Activated CD8-positive, alpha-beta memory T cell treated with anti-CD3 and anti-CD28 coated beads for 48 hours (primary cell): ENCODE measurements at places on chromosomes 7 and 10.

GRCh38 chr7:54978364-54979116, 40.3 kb upstream of the EGFR start:
- DNase-seq: no peak

DNA sequence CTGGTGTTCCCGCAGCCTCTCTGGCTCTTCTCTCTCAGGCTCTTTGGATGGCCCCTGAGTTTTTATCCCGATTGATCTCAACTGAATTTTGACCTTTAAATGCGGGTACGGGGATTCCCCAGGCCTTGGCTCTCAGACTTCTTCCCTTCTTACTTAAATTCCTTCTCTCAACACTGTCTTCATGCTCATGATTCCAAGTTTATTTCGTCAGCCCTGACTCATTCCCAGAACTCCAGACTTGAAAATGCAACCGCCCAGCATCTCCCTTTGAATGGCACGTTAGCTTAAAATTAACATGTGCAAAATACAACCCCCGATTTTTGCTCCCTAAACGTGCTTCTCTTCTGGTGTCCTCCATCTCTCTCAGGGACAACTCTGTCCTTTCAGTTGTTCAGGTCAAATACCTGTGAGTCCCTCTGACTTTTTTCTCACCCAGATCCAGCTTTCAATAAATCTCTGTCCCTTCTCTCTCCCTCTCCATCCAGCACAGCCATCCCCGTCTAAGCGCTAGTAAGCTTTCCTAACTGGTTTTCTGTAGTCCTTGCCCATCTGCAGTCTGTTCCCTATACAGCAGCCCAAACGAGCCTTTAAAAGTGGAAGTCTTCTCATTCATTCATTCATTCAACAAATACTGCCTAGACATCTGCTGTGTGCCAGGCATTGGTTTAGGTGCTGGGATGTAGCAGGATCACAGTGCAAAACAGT, 7.1 kb downstream of the HECW1 start:
- DNase-seq: no peak

DNA sequence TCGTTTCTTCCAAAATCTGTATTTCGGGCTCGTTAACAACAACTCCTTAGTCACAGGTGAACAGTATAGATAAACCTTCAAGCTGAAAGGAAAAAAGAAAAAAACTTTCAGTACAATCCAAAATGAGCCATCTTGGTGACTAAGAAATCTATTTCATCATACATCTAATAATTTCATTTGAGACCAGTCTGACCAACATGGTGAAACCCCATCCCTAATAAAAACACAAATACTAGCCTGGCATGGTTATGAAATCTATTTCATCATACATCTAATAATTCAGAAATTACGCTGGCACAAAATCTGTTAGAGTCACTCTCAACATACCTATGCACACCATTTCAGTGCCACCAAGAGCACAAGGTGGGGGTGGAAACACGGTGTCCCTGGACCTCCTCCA, 8.8 kb downstream of the DCLRE1C start:
- DNase-seq: no peak

DNA sequence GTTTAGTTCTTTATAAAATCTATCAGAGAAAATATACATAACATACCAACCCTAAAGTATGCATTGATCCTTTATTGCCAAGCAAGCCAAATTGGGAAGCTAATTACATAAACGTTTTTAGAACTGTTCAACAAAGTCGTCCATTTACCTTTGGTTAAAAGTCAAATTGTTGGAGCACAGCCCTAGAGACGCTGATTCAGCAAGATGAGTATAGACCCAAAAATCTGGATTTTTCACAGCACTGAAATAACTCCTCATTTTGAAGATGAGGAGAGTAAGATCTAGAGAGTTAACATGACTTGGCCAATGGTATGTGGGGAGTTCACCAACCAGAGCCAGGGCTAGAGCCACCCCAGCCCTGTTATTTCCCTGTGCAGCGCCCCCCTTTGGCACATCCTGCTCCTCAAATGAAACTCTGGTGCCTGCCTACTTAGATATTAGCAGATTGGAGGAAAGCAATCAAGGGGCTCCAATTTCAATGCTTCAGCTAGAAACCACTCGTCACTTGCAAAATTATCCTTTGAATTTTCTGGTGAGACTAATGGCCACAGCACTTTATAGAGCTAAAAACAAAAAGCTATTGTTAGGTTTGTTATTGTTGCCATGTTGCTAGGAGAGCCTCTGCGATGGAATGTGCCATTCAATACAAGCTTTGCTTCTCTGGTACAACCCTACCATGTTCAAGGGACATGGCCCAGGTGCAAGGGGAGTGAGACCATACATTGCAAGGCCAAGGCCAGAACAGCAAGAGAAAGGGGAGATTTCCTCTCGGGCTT, 132.6 kb upstream of the ZEB1 start:
- no peak for DNase-seq

- no peak for DNase-seq
These were observed 12.7 kb downstream of the SHH start for GRCh38 chr7:155799514-155799913.

DNA sequence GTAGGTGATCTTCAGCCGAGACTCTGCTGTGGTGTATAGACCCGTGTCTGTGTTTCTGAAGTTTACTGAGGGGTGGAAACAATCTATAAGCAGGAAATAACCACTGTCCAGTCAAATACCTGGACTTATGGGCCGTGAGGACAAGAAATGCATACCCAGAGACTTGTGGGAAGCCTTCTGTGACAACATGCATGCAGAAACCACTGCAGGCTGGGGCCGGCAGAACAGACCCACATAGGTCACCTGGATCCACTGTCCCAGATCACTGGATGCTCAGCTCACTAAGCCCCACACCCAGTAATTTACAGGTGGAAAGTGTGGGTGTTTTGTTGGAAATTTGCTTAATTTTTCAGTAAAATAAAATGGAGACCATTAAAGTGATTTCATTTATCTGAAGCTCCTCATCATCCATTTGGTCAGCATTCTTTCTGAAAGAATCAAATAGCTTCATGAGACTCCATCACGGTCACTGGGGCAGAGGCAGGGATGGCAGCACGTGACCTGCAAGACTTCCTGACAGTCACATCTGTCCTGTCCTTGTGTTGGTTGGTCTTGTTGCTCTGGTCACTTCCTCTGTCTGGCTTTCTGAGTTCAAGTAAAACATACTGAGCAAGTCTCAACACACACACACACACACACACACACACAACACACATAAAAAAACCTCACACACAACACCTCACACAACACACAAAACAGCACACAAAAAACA, 108.3 kb downstream of the TNS3 start:
- no peak for DNase-seq

DNA sequence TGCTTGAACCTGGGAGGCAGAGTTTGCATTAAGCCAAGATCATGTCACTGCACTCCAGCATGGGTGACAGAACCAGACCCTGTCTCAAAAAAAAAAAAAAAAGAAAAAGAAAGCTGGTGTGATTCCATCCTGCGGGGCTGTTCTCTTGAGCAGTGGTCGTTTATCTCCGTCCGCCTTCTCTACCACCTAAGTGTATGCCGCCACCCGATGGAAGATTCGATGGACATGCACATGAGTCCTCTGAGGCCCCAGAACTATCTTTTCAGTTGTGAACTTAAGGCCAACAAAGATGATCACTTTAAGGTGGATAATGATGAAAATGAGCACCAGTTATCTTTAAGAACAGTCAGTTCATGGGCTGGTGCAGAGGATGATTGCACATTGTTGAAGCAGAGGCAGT, 65.7 kb downstream of the ABRAXAS2 start:
- no peak for DNase-seq

- DNase-seq: no peak
These were observed 29.4 kb upstream of the TNRC18 start for GRCh38 chr7:5452937-5453540.

DNA sequence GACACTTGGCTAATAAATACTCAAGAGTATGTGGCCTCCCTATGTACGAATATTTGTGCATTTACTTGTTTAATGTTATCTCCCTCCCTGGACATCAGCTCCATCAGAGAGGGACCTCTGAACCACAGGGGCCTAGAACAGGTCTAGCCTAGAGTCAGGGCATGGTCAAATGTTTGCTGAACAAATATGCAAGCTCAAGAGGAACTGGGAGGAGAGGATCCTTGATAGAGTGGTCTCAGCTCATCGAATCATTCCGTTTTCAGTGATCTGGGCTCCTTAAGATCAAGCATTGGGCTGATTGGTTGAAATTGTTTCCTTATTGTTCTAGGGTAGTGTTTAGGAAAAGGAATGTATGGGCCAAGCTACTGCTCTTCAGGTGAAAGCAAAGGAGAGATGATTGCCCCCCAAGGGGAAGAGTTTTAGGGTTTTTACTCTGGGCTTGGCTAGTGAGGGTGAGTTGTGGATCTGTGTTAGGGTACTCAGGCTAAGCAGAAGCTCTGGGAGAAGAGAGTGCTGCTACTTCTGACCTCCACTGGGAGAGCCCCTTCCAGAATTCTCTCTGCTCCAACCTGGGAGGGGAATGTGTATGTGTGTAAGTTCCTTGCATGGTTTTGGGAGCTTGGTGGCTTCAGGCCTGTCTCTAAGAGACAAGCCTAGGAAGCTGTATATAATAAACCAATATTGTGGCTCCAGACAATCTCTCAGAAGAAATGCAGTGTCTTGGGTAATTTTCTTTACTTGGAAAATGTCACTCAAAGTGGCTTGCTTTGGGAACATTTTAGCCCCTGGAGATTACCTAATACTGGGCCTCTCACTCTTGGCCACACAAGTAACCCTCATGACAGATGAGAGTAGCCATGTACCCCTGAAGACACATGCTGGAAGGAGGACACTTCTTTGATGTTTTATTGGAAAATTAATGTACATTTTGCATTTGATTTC, 110.0 kb downstream of the EMX2 start:
- no peak for DNase-seq

GRCh38 chr10:12849319-12850181, 152.0 kb downstream of the CCDC3 start:
- no peak for DNase-seq

DNA sequence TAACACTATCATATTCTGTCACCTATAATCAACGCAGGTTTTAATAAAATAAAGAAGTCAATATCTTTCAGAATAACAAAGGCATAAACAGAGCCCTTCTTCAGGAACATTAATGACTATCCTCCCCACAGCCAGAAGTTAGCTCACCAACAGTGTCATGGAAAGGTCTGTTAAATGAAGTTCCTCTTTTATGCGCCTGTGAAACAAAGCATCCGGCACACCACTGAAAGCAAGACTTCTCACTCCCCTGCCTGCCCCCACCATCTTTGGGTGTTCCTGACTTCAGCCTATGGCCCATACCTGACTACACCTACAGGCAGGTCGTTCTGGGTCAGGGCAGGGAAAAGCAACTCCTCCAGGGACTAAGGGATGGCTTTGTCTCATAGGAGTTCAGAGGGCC, 205.4 kb downstream of the FANK1 start:
- DNase-seq: no peak

DNA sequence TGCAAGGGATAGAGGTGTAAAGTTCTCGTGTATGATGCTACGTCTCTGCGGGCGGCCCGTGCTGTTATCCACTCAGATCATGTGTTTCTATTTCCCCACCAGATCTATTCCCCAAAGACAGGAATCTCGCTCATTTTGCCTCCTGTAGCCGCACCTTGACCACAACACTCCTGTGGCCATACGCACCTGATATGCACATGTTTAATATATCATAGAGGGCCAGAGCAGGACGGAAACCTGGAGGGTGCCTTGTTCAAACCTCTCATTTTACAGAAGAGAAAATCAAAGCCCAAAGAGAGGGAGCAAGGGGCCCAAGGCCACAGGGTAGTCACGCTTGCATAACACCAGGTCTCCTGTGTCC, 37.6 kb downstream of the STRA8 start:
- DNase-seq: no peak

- DNase-seq: no peak
These were observed 128.3 kb downstream of the ADARB2 start for GRCh38 chr10:1608851-1609647.

- DNase-seq: no peak
These were observed 10.6 kb downstream of the ZYX start for GRCh38 chr7:143391462-143392404.

- DNase-seq: no peak
These were observed 73.8 kb downstream of the PAXIP1 start for GRCh38 chr7:154929006-154929726.

DNA sequence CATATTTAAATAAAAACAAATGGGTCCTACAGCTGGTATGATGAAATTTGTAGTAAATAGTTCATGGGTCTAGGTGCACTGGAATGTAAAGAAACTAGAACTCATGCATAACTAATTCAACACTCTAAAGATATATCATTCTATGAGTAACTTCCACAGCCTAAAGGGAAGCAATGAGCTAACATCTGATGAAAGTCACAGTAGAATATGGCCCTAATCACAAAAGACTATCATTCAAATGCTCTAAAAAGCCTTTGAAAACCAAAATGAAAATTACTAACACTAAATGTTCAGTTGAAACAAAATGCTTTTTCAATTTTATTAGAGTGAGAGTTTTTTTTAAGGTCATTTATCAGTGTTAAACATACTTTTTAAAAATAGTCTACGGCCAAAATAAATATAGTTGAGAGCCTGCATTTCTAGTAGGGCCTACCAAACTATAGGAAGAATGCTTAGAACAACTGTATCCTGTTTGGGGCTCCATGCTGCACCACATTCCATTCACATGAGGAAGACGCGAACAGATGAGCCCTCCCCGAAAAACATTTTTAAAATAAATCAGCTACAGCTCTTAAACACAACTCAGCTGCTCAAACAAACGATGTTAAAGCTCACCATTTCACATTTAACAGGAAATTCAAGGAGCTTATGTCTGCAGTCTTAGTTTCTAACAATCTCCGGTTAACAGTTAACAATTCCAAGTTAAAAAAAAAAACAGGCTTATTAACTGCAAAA, 134.5 kb downstream of the NRBF2 start:
- no peak for DNase-seq

DNA sequence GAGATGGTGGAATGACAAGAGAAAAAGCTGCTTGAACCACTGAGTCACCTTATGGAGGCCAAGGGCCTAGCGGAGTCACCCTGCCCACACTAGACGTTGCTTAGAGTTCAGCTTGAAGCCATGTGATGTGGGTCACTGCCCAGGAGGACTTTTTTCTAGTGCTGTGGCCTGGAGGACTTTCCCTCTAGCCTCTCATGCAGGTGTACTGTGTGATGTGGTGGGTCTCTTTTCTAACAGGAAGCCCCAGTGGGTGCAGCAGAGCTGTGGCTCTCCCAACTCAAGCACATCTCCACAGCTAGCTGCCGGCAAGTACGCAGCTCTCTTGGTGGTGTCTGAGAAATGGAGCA, 13.6 kb downstream of the POR start:
- no peak for DNase-seq

GRCh38 chr10:48678041-48678440, 6.6 kb upstream of the WDFY4 start:
- no peak for DNase-seq
